Epithelial cell of prostate (primary cell): ENCODE measurements at places on chromosomes 2 and 18.

DNA sequence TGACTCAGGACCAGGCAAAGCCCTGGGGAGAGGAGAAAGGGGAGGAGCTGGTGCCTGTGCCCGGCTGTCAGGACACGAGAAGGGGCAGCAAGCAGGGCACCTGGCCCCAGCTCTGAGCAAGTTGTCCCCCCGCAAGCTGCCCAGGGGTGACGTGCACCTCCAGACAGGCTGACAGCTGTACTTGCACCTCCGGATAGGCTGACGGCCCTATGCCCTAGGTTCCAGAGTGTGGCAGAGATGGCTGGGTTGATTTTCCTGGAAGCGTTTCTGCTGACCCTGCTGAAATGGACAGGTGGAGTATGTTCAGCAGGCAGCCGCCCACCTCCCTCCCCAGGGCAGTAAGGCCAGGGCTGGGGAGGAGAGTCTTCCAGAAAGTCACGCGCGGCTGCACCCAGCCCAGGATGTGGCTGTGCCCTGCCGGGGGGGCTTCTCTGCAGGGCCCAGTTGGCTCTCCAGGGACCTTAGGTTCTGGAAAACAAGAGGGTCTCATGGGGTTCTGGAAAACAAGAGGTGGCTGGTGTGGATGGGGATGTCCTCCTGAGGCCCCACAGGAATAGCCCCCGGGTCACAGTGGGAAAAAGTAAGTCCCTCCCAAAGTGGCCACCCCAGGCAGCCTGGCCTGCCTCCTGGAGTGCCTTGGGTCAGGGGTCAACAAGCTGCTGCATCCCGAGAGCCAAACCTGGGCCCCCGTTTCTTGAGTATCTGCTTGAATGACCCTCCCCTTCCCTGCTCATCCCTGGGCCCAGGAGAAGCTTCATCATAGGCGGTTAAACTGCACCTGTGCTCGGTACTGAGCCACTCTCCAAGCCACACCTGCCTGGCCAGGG, 71.4 kb upstream of the OTOS start:
- DNase-seq = no peak

- no peak for DNase-seq
Measured at GRCh38 chr2:239910851-239911640, 114.1 kb downstream of the NDUFA10 start.

- no peak for DNase-seq
Measured at GRCh38 chr2:190465060-190465459, 56.9 kb downstream of the MFSD6 start.

DNA sequence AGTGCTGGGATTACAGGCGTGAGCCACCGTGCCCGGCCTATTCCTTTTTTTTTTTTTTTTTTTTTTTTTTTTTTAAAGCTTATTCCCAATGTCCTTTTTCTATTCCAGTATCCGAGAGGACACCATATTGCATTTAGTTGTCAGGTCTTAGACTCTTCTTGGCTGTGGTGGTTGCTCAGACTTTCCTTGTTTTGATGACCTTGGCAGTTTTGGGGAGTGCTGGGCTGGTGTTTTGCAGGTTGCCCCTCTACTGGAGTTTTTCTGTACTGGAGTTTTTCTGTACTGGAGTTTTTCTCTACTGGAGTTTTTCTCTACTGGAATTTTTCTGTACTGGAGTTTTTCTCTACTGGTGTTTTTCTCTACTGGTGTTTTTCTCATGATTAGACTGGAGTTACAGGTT, 149.2 kb downstream of the TANC1 start:
- no peak for DNase-seq

- no peak for DNase-seq
Measured at GRCh38 chr18:42882122-42882521, 233.4 kb downstream of the RIT2 start.

DNA sequence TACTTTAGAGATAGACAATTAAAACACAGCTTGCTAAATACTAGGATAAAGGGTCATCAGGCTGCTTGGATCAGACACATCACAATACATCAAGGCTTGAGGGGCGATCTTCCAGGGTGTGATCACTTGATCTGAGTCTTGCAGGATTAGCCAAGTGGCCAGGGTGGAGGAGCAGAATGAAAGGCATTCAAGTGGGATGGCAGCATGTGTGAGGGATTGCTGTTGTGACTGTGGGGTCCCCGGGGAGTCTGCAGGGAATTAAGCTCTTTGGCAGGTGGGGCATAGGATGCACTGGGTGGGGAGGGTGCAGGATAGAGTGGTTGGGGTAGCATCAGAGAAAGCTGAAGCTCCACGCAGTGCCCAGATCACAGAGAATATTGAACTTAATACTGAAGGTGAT, 58.0 kb upstream of the TMEM163 start:
- no peak for DNase-seq

DNA sequence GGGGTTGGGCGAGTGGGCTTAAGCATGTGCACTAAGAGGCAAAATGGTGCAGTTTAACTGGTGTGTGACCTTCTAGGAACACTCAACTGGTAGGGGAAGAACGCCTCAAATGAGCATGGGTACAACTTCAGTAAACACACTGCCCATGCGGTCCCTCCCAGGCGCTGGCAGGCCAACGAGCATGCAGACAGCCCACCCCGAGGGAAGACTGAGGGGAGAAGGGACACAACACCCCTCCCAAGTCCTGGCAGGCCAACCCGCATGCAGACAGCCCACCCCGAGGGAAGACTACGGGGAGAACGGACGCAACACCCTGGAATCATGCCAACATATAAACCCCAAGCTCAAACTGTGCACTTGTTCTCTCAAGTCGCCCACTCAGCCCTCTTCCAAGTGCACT, 456.0 kb downstream of the FBXO15 start:
- no peak for DNase-seq

GRCh38 chr2:160482673-160483072, 10.9 kb downstream of the RBMS1 start:
- no peak for DNase-seq

DNA sequence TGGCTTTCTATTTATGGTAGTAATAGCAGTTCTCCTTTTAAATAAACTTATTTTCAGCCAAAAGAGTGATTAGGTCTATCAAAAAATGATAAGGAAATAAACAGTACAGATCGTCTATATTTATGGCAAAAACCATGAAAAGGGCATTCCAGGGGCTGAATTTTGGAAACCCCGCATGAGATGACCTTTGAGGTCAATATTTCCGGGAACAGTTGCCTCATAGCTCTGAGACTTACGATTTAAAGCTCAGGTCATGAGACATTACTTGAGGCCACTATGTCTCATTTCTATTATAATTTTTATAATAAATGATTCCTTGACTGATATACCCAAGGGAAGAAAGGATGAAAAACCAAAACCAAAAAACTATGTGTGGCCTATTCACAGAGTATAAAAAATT, 101.1 kb downstream of the LDLRAD4 start:
- DNase-seq = no peak

DNA sequence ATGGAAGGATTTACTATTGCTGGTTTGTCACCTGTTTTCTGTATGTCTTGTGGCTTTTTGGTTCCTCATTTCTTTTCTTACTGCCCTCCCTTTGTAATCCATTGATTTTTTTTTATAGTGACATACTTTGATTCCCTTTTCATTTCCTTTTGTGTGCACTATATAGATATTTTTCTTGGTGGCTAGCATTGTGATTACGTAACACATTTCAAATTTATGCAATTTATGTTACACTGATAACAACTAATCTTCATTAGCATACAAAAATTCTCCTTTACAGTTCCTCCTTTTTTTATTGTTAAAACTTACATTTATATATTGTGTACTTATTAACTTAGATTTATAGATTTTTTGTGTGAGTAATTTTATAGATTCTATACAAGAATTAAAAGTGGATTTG, 80.6 kb downstream of the OTX1 start:
- DNase-seq = no peak

DNA sequence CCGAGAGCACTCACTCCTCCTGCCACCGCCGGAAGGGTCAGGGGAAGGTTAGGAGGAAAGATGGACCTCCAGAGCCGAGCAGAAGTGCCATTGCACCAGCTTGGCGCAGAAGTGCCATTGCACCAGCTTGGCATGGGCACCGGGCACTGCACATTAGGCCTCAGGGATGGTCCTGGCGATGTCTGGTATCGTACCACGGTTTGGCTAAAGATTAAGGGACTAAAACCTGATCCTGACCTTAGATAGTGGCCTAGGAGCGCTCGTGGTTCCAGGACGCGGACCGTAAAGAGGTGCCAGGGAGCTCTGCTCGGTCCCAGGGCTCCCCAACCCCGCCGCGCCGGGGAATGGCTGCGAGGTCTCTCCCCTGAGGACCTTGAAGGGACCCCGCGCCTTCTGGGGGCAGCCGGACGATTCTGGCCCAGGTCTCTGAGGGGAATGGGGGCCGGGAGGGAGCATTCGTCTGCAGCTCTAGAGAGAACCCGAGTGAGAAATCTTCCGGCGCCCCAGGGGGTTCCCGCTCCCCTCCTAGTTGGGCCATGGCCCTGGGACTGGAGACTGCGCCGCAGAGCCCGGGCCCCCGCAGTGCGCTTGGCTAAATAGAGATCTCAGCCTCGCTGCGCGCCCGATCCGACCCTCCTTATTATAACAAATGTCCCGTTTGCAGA, 1.8 kb downstream of the PAX8 start:
- no peak for DNase-seq

DNA sequence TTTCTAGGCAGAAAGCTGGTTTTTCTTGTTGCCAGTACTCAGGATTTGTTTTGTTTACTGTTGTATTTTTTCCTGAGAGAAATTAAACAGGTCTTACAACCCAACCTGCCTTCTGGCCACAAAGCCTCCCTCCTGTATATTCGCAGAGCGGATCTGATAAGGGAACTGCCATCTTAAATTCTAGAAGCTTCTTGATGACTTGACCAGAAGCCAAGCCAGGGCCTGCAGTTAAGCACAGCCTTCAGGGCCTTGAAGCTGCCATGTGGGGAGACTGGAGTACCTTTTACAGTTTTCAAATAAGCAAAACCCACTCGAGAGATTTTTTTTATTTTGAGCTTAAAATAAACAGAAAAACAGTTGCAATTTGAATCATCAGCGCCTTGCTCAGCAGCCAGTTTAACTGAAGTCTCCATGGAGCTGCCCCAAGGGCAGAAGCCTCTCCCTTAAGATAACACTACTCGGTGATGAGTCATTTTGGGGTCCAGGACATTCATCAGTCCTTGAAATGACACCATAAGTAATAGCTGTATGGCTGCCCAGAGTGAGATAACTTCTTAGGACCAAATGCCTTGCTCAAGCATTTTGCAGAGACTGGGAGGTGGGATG, 51.5 kb upstream of the PHLPP1 start:
- DNase-seq = peak; percentile 6

DNA sequence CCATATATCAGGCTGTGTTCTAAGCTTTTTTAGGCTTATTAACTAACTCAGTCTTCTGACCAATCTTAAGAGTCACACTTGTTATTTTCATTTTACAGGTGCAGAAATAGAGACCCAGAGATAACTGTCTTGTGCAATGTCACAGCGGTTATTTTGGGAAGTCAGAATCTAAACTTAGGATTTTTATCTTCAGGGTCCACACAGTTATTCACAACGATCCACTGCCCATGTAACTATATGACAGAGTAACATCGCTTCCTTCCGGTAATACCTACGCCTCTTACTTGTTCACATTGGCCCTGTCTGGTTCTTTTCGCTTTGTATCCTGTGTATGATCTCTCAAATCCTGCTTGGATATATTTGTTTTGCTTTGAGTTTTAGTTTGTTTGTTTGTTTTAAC, 631.7 kb downstream of the LRP1B start:
- no peak for DNase-seq

DNA sequence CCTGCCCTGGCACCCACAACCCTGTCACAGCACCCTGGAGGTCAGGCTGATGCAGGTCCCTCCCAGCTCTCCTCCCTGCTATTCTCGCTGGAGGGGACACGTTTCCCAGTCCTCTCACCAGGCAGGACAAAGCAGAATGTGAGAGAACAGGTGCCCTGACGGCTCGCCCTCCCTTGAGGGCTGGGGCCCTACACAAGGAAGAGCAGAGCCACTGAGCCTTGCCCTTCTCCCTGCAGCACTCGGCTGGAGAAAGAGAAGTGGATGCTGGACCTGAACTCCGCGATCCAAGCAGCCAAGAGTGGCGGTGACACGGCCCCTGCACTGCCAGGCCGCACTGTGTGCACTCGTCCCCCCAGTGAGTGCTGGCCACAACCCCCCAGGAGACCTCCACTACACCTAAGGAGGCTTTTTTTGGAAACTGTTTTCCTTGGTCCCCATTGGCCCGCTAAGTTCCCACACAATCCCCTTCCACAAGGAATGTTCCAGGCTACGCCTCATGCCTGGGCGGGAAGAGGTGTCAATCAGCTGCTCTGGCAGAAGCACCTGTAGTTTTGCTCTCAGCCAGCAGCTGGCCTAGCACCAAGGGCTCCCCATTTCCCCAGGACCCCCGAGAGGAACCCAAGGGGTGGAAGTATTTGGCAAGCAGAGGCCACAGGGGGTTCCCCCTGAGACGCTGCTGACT, 17.4 kb downstream of the STK25 start:
- no peak for DNase-seq

- DNase-seq = no peak
Measured at GRCh38 chr2:136117909-136118818, at the start of gene CXCR4. CXCR4 (minus strand) TSS chr2:136118149; CDS start chr2:136118060, 89 bp downstream.

GRCh38 chr2:133241224-133241571, 327.1 kb downstream of the NCKAP5 start:
- no peak for DNase-seq

DNA sequence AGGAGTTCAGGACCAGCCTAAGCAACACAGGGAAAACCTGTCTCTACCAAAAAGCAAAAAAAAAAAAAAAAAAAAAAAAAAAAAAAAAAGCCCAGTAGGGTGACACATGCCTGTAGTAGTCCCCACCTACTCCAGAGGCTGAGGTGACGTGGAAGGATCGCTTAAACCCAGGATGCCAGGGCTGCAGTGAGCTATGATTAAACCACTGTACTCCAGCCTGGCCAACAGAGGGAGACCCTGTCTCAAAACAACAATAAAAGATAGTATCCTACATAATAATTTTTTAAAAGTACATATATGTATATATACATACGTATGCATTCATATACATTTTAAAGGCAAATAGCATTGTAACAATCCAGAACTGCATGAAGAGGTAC, 51.7 kb downstream of the SOS1 start:
- peak; percentile 55 for DNase-seq

DNA sequence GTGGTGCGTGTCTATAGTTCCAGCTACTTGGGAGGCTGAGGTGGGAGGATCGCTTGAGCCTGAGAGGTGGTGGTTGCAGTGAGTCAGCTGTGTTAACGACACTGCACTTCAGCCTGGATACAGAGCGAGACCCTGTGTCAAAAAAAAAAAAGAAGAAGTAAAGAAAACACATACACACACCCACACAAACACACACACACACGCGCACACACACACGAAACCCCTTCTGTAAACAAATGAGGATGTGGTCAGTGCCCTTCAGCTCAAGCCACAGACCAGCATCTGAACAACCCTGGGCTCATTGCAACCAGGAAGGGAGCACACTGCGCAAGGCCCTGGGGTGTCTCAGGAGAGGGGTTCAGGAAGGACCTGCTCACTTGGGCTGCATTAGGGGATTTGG, 47.9 kb upstream of the KCNF1 start:
- DNase-seq = no peak

- no peak for DNase-seq
Measured at GRCh38 chr2:100624536-100624935, 61.7 kb downstream of the PDCL3 start.

GRCh38 chr2:189318761-189319160, 122.5 kb upstream of the WDR75 start:
- no peak for DNase-seq
